ENCODE measurements at places on chromosomes 2 and 18. TPM values are rescaled to one million over a fixed set of nuclear protein-coding genes. Genes with fewer than 3 reads are reported as not detected.

- no peak overlapping the region for H3K27ac ChIP-seq
- H3K4me3 ChIP-seq, result no peak overlapping the region
- H3K27me3 ChIP-seq, result no peaks in the 10 kb centered on the region
- H3K36me3 ChIP-seq, result no peaks in the 10 kb centered on the region
- DNase-seq, result no peak
These were observed 705.3 kb downstream of the SOCS6 start for GRCh38 chr18:70994116-70994515.

The KCNG2 gene
- total RNA-seq, result not detected

GRCh38 chr18:22253156-22253555, 83.8 kb downstream of the GATA6 start:
- H3K27ac ChIP-seq, result no peak overlapping the region
- peaks cover 18% of the 10 kb centered on the region for H3K27me3 ChIP-seq
- DNase-seq, result no peak
- H3K4me1 ChIP-seq, result peaks cover 6% of the 10 kb centered on the region
- H3K4me3 ChIP-seq, result no peak overlapping the region

GRCh38 chr2:235946590-235946989, 221.6 kb downstream of the GBX2 start:
- H3K4me3 ChIP-seq, result no peak overlapping the region
- H3K36me3 ChIP-seq, result peaks cover 2% of the 10 kb centered on the region
- H3K4me1 ChIP-seq, result no peaks in the 10 kb centered on the region
- no peak overlapping the region for H3K27ac ChIP-seq
- no peak for DNase-seq
- no peaks in the 10 kb centered on the region for H3K27me3 ChIP-seq

The PASK gene
- total RNA-seq, result 57.1 TPM

- H3K4me1 ChIP-seq, result peaks cover 3% of the 10 kb centered on the region
- peak overlapping the region; percentile 17 for H3K27ac ChIP-seq
- no peak for DNase-seq
- no peaks in the 10 kb centered on the region for H3K27me3 ChIP-seq
These were observed 712 bp upstream of the SERPINB13 start for GRCh38 chr18:63586431-63586830.

The TRIM43 gene
- total RNA-seq, result not detected

The ABCG5 gene
- not detected for total RNA-seq

The MEP1B gene
- total RNA-seq, result not detected

GRCh38 chr2:232537499-232537898, 2.0 kb upstream of the CHRNG start:
- H3K27ac ChIP-seq, result no peak overlapping the region
- no peaks in the 10 kb centered on the region for H3K4me1 ChIP-seq
- H3K4me3 ChIP-seq, result no peak overlapping the region
- no peaks in the 10 kb centered on the region for H3K36me3 ChIP-seq

GRCh38 chr2:117956036-117956796, 57.7 kb downstream of the CCDC93 start:
- no peak overlapping the region for H3K4me3 ChIP-seq
- H3K27ac ChIP-seq, result no peak overlapping the region
- peaks cover 11% of the 10 kb centered on the region for H3K4me1 ChIP-seq
- no peaks in the 10 kb centered on the region for H3K27me3 ChIP-seq
- no peak for DNase-seq

The MYO7B gene
- not detected for total RNA-seq

GRCh38 chr2:209593930-209594329, 170.1 kb downstream of the MAP2 start:
- no peak for DNase-seq
- H3K4me1 ChIP-seq, result no peaks in the 10 kb centered on the region
- no peaks in the 10 kb centered on the region for H3K36me3 ChIP-seq
- no peak overlapping the region for H3K27ac ChIP-seq

- peaks cover 17% of the 10 kb centered on the region for H3K4me1 ChIP-seq
- no peak for DNase-seq
- no peak overlapping the region for H3K4me3 ChIP-seq
- peaks cover 3% of the 10 kb centered on the region for H3K27me3 ChIP-seq
These were observed 93.2 kb downstream of the KLF7 start for GRCh38 chr2:207072571-207072970.

DNA sequence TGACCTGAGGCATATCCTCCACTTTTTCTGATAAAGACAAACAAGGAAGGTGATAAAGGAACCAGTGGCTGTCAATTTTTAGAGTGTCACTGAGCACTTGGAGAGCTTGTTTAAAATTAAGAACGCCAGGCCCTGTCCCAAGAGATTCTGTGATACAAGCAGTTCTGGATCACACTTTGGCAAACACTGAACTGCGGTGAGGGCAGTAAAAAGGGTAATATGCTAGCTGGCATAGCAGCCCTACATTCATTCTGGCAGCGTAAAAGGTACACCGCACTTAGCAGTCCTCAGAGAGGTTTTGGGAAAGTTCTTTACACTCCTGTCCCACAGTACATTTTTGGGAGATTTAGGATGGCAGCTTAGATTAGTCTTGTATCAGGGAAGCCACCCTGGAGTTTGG, 101.3 kb upstream of the CCDC150 start:
- no peak overlapping the region for H3K4me3 ChIP-seq
- H3K27me3 ChIP-seq, result no peaks in the 10 kb centered on the region
- no peaks in the 10 kb centered on the region for H3K36me3 ChIP-seq
- DNase-seq, result no peak
- H3K4me1 ChIP-seq, result peaks cover 9% of the 10 kb centered on the region
- peak overlapping the region; percentile 74 for H3K27ac ChIP-seq

GRCh38 chr18:1906421-1906820, 664.9 kb downstream of the METTL4 start:
- no peaks in the 10 kb centered on the region for H3K36me3 ChIP-seq
- H3K4me3 ChIP-seq, result no peak overlapping the region
- no peak for DNase-seq

DNA sequence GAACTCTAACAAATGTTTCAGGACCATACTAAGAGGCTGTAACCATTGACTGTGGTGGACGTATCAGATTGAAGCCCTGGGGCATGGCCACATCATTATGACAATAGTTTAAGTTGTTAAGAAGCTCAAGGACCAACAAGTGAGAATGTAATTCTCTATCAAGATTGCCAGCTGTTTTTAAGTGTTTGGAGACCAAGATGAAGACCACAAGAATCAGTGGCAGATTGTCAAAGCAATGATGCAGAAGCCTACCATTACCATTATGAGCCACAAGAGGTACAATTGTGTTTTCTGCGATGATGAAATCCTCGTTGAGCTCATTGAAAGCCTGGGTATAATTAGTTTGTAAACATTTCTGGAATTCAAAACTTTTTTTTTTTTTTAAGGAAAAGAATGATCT, 261.1 kb upstream of the ZEB2 start:
- H3K4me3 ChIP-seq, result no peak overlapping the region
- no peak overlapping the region for H3K27ac ChIP-seq
- H3K36me3 ChIP-seq, result no peaks in the 10 kb centered on the region
- H3K4me1 ChIP-seq, result no peaks in the 10 kb centered on the region
- H3K27me3 ChIP-seq, result no peaks in the 10 kb centered on the region

The ABHD1 gene
- total RNA-seq, result 0.34 TPM

DNA sequence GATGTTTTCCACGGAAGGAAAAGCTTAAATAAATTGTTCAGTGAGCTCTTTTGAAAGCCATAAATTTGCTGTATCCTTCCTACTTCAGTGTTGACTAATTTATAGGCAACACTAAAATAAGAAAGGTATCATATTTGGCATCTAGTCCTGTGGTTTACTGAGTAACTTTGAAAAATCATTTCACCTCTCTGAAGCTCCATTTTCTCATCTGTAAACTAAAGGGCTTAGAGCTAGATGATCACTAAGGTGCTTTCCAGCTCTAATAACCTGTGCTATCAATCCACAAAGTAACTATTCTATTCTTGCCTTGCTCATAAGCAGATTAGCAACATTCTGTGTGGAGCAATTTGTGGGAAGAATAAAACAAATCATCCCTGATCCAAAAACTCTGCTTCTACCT, 3.6 kb upstream of the MYOM1 start:
- no peaks in the 10 kb centered on the region for H3K36me3 ChIP-seq
- no peak for DNase-seq
- H3K27me3 ChIP-seq, result no peaks in the 10 kb centered on the region
- H3K27ac ChIP-seq, result no peak overlapping the region

The UGT1A4 gene
- not detected for total RNA-seq

- H3K36me3 ChIP-seq, result peaks cover 1% of the 10 kb centered on the region
- no peak for DNase-seq
- H3K4me1 ChIP-seq, result peaks cover 11% of the 10 kb centered on the region
- no peak overlapping the region for H3K27ac ChIP-seq
These were observed 38.1 kb upstream of the SCLY start for GRCh38 chr2:238022594-238023157.

GRCh38 chr2:103880081-103880834, 973.7 kb upstream of the POU3F3 start:
- H3K4me1 ChIP-seq, result peaks cover 2% of the 10 kb centered on the region
- H3K27ac ChIP-seq, result no peak overlapping the region
- DNase-seq, result no peak
- H3K4me3 ChIP-seq, result no peak overlapping the region
- no peaks in the 10 kb centered on the region for H3K27me3 ChIP-seq
- no peaks in the 10 kb centered on the region for H3K36me3 ChIP-seq

GRCh38 chr2:204533629-204534370, 11.5 kb upstream of the PARD3B start:
- H3K36me3 ChIP-seq, result no peaks in the 10 kb centered on the region
- no peak overlapping the region for H3K27ac ChIP-seq
- H3K4me1 ChIP-seq, result no peaks in the 10 kb centered on the region
- no peak overlapping the region for H3K4me3 ChIP-seq

The SPP2 gene
- not detected for total RNA-seq

The MARCHF7 gene
- total RNA-seq, result 113 TPM

The NYAP2 gene
- not detected for total RNA-seq

The MYO3B gene
- 0.22 TPM for total RNA-seq

GRCh38 chr2:39383146-39383545, 53.9 kb downstream of the MAP4K3 start:
- H3K4me1 ChIP-seq, result peaks cover 23% of the 10 kb centered on the region
- H3K4me3 ChIP-seq, result no peak overlapping the region

GRCh38 chr2:222548992-222549391, 106.9 kb downstream of the FARSB start:
- H3K4me3 ChIP-seq, result no peak overlapping the region
- H3K4me1 ChIP-seq, result no peaks in the 10 kb centered on the region

The CNGA3 gene
- total RNA-seq, result 5.3 TPM

- no peaks in the 10 kb centered on the region for H3K27me3 ChIP-seq
- no peak overlapping the region for H3K27ac ChIP-seq
- no peaks in the 10 kb centered on the region for H3K36me3 ChIP-seq
- H3K4me3 ChIP-seq, result no peak overlapping the region
- no peak for DNase-seq
These were observed 5.6 kb upstream of the LRATD1 start for GRCh38 chr2:14626873-14627272.

The ZNF396 gene
- 4.5 TPM for total RNA-seq

GRCh38 chr2:221943076-221943810, 355.6 kb downstream of the PAX3 start:
- no peaks in the 10 kb centered on the region for H3K36me3 ChIP-seq
- H3K4me1 ChIP-seq, result peaks cover 5% of the 10 kb centered on the region
- H3K4me3 ChIP-seq, result no peak overlapping the region
- no peak overlapping the region for H3K27ac ChIP-seq
- no peaks in the 10 kb centered on the region for H3K27me3 ChIP-seq

The PROM2 gene
- total RNA-seq, result 14.2 TPM

DNA sequence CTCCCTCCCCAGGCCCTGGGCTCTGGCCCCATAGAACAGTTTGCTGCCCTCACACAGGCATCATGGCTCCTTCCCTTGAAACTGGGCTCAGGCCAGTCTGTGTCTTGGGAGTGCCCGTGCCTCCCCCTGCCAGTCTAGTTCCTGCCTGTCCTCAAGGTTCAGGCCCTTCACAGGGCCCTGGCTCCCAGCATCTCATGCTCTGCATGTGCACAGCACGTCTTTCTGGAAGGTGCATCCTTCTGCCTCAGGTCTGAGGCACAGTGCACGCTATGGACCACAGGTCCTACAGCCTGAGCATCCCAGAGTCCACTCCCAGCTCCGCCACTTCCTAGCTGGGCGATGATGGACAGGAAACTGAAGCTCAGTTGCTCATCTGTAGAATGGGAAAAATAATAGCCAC, 35.6 kb upstream of the FOSL2 start:
- peaks cover under 1% of the 10 kb centered on the region for H3K27me3 ChIP-seq
- DNase-seq, result no peak
- no peaks in the 10 kb centered on the region for H3K36me3 ChIP-seq
- H3K4me1 ChIP-seq, result peaks cover 5% of the 10 kb centered on the region
- H3K27ac ChIP-seq, result no peak overlapping the region

GRCh38 chr2:29719639-29720038, 201.7 kb downstream of the ALK start:
- DNase-seq, result no peak
- peaks cover 19% of the 10 kb centered on the region for H3K4me1 ChIP-seq
- H3K27ac ChIP-seq, result no peak overlapping the region
- no peaks in the 10 kb centered on the region for H3K36me3 ChIP-seq

- no peak for DNase-seq
- H3K4me3 ChIP-seq, result no peak overlapping the region
- peaks cover 11% of the 10 kb centered on the region for H3K27me3 ChIP-seq
- H3K36me3 ChIP-seq, result no peaks in the 10 kb centered on the region
These were observed 200.9 kb upstream of the ID2 start for GRCh38 chr2:8480915-8481314.
